Foreskin melanocyte (primary cell): ENCODE measurements at places on chromosomes 12 and 14.
A peak's percentile ranks its signal among the peaks of the same experiment; 100 is the strongest.

GRCh38 chr12:105352052-105352451 lies 21.6 kb downstream of the C12orf75 start:
- DNase-seq: no peak

GRCh38 chr12:69106482-69107118 lies 132.8 kb upstream of the CPSF6 start:
- DNase-seq: no peak

GRCh38 chr14:52883658-52884057 lies 67.2 kb downstream of the FERMT2 start:
- no peak for DNase-seq

DNA sequence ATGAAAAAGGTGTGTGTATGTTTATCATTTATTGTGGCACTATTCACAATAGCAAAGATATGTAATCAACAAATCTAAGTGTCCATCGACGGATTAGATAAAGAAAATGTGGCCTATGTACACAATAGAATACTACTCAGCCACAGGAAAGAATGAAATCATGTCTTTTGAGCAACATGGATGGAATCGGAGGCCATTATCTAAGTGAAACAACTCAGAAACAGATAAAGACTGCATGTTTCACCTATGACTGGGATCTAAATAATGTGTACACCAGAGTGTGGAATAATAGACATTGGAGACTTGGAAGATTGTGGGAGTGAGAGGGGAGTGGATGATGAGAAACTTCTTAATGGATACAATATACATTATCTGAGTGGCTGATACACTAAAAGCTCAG lies 44.0 kb downstream of the CCER1 start:
- DNase-seq: no peak

DNA sequence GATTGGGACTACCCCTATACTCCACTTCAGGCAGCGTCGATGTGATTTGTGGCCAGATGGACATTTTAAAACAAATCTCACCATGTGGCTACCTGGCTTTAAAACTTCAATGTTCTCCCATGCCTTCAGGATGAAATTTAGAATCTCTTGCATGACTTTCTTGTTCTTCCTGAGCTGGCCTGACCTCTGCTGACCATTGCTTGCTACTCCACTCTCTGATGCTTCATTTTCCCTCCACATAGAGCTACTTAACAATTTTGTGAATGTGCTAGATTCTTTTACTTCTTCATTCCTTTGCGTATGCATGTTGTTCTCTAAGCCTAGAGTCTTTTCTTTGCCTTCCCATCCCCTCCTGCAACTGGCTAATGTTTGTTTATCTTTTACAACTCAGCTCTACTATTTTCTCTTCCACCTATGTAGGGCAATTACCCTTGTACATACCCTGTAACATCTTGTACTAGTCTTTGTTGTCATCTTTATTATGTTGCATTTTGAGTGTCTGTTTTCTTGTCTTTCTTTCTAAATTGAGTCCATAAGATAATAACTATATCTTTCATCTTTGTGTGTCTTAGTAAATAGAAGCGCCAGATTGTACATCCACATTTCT lies 41.2 kb downstream of the YLPM1 start:
- DNase-seq: no peak

DNA sequence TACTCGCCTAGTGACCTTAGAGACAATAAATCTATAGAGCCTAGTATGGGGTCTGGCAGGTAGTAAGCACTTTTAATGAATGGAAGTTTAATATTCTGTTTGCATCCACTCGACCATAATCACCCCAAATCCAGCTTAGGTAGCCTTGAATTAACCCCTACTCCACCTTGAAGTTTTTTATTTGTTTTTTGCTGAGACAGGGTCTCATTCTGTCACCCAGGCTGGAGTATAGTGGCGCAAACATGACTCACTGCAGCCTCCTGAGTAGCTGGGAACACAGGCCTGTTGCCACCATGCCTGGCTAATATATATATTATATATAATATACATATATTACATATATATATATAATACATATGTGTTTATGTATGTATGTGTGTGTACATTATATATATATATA lies 38.8 kb downstream of the MDM2 start:
- DNase-seq: no peak

DNA sequence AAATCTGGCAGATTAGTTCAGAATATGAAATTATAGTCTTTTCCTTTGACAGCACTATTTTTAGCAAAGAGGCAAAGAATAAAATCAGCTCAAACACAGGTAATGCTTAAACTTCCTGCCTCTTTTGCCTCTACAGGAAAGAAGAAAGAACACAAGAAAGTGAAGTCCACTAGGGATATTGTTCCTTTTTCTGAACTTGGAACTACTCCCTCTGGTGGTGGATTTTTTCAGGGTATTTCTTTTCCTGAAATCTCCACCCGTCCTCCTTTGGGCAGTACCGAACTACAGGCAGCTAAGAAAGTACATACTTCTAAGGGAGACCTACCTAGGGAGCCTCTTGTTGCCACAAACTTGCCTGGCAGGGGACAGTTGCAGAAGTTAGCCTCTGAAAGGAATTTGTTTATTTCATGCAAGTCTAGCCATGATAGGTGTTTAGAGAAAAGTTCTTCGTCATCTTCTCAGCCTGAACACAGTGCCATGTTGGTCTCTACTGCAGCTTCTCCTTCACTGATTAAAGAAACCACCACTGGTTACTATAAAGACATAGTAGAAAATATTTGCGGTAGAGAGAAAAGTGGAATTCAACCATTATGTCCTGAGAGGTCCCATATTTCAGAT lies 17.4 kb downstream of the TMPO start:
- peak; percentile 50 for DNase-seq

DNA sequence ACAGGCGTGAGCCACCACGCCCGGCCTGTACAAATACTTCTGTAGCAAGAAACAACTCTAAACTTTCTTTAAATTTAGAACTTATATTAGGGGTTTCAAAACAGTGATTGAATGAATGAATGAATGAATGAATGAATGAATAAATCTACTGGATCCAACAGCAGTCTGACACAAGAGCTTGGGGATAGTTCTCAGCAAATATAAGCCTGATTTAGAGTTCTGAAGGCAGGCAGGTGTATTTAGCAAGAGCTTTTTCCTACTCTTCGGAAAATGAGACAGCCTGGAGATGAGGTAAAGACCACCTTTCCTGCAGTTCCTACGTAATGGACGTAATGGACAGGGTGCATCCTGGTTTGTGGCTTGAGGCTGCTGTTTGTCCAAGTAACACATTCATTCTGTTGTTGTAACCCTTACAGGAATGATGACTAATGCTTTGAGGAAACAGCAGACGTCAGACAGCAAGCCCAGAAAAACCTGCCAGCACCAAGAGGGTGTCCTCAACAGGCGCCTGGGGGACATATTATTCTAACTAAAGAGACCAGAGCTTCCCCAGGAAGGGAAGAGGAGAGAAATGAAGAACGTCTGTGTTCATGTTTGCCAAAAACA lies 277.4 kb upstream of the SOX5 start:
- DNase-seq: peak; percentile 44

DNA sequence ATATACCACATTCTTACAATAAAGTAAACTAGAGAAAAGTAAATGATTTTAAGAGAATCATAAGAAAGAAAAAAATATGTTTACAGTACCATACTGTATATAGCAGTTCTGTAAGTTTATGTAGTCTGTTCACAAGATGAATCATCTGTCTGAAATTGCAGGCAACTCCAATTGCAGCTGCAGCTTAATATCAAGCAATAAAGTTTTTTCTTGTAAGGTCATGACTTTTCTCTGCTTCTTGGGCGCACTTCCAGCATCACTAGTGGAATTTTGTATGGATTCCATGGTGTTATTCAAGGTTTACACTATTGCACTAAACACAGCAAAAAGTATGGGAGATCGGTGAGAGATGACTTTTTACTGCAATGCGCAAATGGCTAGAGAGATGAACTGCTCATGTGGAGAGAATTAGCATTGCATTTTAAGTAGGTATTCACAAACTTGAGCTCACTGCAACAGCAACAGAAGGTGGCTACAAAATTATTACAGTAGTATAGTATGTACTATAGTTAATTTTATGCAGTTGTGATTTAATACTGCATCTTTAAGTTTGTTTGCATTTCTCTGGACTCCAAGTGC lies 445.4 kb upstream of the OR4E1 start:
- no peak for DNase-seq

GRCh38 chr12:5716976-5717375 lies 228.1 kb downstream of the ANO2 start:
- DNase-seq: no peak

DNA sequence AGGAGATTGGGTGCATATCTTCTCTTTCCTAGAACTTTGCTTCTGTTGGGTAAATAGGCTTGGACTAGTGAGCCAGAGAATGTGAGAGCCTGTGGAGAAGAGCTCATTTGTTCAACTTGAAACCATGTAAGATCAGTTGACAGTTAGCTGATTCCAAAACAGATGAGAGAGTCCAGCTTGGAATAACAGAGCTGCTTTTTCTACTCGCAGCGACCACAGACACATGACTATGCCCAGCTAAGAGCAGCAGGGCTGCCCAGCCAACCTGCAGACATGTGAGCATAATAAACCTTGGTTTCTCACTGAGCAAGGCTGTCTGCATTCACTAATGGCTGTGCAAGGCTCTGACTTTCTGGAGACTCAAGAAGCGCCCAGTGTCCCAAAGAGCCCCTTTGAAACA lies 209.2 kb downstream of the C12orf75 start:
- DNase-seq: peak; percentile 33

GRCh38 chr12:6295094-6295811 lies 15.2 kb upstream of the PLEKHG6 start:
- peak; percentile 46 for DNase-seq

- peak; percentile 19 for DNase-seq
These were observed 130.8 kb downstream of the LLPH start for GRCh38 chr12:65999564-66000280.

GRCh38 chr12:77553976-77554619 lies 276.6 kb upstream of the NAV3 start:
- no peak for DNase-seq

DNA sequence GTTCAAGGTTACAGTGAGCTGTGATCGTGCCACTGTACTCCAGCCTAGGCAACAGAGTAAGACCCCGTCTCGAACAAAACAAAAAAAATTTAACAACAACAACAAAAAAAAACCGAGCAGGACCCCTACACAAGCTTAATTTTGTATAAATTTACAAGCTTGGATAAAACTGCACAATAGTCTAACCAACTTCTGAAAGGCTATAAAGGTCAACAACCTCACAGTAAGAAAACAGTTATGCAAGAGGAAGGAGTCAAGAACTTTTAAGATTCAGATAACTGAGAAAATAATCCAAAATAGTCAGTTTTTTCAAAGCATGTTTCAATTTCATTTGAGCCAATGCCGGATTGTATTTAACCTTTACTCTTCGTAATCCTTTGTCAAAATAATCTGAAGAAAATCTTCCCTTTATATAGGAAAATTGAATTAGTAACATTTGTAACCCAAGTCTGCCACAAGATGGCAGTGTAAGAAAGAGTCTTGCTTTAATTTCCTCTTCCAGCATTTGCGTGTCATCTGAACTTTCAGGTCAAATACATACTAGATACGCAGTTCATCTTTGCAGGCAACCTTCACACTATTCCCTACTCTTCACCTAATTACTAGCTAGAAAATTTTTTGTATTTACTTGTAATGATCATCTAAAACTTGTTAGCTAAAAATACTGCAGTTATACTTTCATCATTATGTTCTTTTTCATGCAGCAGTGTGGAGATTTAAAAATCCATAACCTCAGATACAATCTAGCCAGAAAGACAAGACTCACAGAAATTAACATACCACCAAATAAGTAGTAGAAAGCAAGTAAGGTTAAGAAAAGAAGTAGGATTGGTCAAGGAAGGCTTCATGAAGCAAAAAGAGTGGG lies 5.8 kb downstream of the CCNB1IP1 start:
- DNase-seq: peak; percentile 67

- DNase-seq: no peak
These were observed 128.7 kb downstream of the KCNH5 start for GRCh38 chr14:62916551-62916950.

DNA sequence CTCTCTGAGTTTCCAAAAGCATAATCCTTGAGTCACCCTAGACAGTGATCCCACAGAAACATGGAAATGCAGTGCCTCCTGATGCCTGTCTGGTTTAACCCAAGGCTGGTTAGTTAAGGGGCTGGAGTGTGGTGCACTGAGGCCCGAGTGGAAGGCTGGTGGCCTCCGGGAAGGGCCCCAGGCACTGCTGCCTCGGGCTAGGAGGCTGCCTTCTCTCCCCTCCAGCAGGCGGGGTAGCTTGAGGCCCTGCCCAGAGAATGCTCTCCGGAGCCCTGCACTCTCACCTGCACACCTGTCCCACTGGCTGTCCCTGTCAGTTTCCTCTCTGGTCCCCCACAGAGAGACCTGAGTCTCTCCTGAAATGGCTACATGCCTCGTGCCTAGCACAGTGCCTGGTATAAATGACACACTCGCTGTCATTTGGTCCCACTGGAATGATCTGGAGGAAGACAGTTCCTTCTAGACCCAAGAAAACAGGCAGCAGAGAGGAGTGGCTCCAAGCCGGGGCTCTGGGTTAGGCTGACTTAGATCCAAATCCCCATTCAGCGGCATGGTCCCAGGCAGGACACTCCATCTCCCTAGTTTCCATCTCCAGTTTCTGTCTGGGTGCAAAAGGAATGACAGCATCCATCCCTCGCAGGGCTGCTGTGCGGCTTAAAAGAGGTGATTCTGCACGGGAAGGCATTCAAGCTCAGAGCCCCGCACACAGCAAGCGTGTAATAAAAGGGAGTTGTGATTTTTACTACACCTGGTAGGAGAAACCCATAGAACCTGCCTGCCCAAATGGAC lies 54.0 kb downstream of the RBM19 start:
- no peak for DNase-seq

DNA sequence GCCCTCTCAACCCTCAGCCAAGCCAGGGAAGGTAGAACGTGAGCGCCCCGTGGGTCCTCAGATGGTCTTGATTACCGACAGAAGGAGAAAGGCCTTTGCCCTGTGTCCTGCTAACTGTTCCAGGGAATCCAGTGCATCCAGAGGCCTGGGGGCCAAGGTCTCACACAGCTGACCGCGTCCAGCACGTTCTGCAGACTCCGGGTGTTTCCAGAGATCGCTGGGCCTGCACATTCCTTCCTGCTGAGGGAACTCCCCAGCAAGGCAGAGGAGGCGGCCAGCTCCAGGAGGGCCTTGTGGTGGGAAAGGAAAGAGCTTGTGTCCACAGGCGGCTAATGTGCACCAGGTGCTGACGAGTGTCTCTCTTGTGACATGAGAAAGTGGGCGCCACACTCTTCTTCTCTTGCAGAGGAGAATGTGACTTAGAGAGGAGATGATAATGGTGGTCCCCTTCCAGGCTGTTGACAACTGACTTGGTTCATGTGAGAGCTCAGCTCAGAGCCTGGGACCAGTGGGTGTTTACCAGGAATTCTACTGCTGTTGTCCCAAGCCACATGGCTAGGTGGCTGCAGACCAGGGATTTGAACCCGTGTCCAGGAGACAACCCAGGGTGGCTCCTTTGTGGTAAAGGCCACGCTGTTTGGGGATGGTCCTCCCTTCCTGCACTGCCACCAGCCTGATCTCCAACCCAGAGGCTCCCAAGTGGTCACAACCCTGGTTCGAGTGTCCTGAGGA lies 46.8 kb upstream of the DLK1 start:
- no peak for DNase-seq

- DNase-seq: no peak
These were observed 58.2 kb downstream of the BEGAIN start for GRCh38 chr14:100528962-100529560.

- DNase-seq: no peak
These were observed 68.1 kb downstream of the ITPK1 start for GRCh38 chr14:93047661-93048060.
